ENCODE measurements at places on chromosomes 1 and 21.

DNA sequence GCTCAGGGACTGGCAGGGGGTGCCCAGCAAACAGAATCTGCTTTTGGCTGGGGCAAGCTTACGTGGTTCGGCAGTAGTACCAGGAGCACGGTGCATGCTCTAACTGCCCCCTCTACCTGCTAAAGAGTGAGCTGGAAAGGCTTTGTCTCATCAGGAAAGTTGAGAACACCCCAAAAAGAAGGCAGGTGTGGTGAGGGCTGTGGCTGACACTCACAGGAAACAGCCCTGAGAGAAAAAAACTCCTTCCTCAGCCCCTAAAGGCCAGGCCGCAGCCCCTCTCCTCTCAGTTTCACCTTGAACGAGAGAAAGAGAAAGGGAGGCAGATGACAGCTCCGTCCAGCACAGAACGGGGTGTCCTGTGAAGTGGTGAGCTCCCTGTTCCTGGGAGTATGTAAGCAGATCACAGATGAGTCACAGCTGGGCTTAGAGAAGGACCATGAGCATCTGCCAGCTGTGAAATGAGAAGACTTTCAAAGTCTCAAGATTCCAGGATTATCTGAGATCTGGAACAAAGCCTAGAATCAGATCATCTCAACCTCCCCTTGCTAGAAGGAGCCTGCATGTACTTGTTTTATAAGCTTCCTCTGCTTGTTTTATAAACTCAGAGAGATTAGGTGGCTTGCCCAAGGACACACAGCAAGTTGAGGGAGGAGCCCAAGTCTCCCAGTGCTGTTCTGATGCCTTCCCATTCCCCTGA lies 13.4 kb downstream of the LAPTM5 start:
- DNase-seq, result peak; percentile 49

DNA sequence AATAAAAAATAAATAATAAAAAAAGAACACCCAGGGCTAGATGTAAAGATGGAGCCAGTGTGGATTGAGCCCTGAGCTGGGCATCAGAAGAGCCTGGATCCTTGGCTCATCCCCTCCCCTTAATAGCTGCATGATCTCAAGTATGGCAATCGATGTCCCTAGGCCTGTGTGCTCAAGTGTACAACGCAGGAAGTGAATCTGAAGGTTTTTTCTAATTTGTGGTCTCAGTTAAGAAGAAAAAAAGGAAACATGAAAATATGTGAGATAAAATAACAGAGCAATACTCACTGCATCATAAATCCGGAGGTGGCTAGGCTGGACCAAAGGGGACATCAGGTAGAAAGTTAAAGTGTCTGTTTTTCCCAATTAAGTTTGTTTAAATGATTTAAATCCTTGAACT lies 47.3 kb upstream of the SLC44A3 start:
- no peak for DNase-seq

DNA sequence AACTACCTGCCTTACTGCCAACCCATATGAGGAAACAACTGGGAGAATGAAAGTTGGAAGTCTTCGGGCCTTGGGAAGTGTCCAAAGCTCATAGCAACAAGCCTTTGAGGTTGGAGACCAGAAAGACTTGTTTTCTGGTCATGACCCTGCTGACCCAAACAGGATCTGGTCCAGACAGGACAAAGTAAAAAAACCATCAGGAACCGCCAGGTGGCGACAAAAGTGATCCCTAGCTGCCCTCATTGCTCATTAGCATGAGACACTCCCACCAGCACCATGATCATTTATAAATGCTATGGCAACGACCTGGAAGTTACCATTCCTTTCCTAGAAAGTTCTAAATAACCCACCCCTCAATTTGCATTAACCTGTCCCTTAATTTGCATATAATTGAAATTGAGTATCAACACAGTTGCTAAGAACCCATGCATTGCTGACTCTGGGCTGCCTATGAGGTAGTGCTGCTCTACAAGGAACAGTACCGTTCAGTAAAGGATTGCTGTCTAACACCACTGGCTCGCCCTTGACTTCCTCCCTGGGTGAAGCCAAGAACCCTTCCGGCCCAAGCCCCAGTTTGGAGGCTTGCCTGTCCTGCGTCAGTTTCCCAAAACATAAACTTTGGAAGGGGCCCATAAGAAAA lies 89.0 kb downstream of the URB2 start:
- peak; percentile 30 for DNase-seq

- no peak for DNase-seq
Measured at GRCh38 chr1:63612971-63613370, 19.8 kb downstream of the PGM1 start.

GRCh38 chr1:26161415-26162219 lies 2.7 kb downstream of the FAM110D start:
- peak; percentile 70 for DNase-seq

DNA sequence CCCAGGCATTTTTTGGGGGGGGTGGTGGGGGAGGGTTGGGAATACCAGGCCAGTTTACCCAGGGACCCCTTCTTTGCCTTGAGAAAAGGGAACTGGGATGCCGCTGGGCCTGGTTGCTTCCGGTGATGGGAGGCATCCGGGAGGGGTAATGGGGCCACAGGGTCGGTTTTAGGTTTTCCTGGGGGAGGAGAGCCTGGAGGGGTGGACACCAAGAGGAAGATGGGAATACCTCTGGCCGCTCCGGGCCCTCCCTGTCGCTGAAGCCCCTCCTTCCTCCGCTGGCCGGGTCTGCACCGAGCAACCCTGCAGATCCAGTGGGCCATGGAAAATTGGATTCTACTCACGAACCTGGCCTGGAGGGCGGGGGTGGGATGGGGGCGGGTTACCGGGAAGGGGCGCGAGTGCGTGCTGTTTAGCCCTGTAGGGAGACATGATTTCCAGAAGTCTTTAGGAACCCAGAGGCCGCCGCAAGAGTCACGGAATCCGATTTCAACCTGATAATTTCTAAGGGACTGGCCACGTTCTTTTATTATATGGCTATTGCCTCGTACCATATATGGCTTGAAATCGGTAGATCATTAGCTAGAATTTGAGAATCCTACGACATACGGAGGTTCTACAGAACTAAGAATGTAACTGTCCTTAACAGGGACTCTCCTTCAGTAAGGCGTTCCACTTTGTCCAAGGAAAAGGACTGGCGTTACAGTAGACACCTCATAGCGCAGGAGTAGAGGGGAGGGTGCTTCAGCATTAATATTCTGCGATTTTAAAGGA lies 749 bp downstream of the AKIRIN1 start:
- DNase-seq, result peak; percentile 32

GRCh38 chr1:36092166-36092797 lies 3.6 kb downstream of the ADPRS start:
- no peak for DNase-seq

- DNase-seq, result no peak
Measured at GRCh38 chr1:26405281-26405915, 5.2 kb upstream of the LIN28A start.
